Activated naive CD4-positive, alpha-beta T cell treated with anti-CD3 and anti-CD28 coated beads, Interleukin-2, amount 50 U/mL, for 16 hours (primary cell): ENCODE measurements at places on chromosomes 7 and 10.

- no peak for DNase-seq
Observed at GRCh38 chr10:124158592-124158991, 65.2 kb upstream of the CHST15 start.

- DNase-seq: no peak
Observed at GRCh38 chr7:132783824-132784223, 207.6 kb upstream of the PLXNA4 start.

DNA sequence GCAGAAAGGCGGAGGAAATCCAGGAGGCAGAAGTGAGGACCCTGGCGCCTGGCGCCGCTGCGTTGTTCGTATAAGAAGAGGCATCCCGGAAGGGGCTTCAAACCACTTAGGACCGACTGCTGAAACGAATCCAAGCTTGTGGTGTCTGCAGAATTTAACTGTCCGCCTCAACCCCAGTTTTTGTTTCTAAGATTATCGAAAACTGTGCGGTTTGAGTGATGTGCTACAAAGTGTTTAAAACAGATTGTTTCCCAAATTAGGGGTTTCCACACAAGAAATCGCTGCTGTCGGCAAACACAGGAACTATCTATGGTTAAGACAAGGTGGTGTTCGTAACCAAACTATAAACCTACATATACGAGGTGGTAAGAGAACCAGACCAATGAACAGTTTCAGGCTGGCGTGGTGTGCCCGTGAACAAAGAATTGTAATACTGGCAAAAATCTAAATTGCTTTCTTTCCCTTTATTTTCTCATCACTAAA lies 835 bp upstream of the DGKI start:
- no peak for DNase-seq

- no peak for DNase-seq
Observed at GRCh38 chr10:90138844-90139243, 437.5 kb downstream of the KIF20B start.

DNA sequence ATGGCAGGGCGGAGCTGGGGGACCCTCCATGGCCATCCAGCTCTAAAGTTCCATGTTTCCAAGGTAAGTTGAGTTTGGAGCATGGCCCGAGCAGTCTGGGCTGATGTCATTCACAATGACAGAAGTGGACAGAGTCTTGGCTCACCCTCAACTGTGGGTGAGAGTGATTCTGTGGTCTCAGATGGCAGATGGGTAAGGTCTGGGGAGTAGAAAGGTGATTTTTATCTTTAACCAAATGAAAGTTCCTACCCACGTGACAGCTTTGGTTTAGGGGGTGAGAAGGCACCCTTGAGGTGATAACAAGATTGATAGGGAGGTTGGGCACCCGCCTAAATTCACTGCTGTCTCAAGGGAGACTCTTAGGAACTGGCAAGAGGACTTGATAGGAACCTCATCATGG lies 57.6 kb upstream of the PDZD8 start:
- no peak for DNase-seq

- DNase-seq: no peak
Observed at GRCh38 chr7:69898189-69898588, 299.9 kb downstream of the AUTS2 start.

GRCh38 chr10:69817078-69817581 lies 15.4 kb downstream of the COL13A1 start:
- DNase-seq: no peak

GRCh38 chr10:95909561-95909960 lies 1.8 kb downstream of the CC2D2B start:
- no peak for DNase-seq

- DNase-seq: no peak
Observed at GRCh38 chr10:103713676-103714075, 141.7 kb downstream of the SH3PXD2A start.

DNA sequence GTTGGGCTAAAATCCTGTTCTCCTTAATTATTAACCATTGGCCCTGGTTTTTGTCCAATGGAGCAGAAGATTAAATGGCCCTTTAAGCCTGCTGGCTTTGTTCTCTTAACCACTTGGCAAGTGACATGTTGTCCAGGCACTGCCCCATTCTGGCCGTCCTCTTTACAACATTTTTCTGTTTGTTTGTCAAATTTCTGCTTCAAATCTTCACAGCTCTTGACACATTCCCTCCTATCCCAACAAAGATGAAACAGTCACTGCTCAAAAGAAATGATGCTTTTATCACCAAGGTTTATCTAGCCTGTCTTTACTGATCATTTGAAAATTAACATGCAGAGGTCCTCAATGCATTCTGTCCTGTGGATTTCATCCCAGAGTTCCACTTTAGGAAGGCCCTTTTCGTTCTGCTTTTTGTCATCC lies 700.4 kb downstream of the KCNMA1 start:
- DNase-seq: no peak

GRCh38 chr7:133253519-133253875 lies 619 bp downstream of the EXOC4 start:
- no peak for DNase-seq

- DNase-seq: no peak
Observed at GRCh38 chr7:139509535-139509934, 13.9 kb upstream of the CLEC2L start.

GRCh38 chr7:7882888-7883287 lies 85.7 kb upstream of the GLCCI1 start:
- DNase-seq: no peak

- DNase-seq: no peak
Observed at GRCh38 chr10:78757344-78757925, 311.3 kb upstream of the ZMIZ1 start.

DNA sequence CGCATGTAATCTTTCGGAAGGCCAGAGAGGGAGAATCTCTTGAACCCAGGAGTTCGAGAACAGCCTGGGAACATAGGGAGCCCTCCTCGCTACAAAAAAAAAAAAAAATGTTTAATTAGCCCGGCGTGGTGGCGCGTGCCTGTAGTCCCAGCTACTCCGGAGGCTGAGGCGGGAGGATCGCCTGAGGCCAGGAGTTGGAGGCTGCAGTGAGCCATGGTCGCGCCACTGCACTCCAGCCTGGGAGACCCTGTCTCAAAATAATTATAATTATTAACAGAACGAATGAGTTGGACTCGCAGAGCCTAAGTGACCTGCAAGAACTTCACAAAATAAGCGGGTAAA lies 794 bp downstream of the PCGF6 start:
- DNase-seq: no peak

GRCh38 chr10:69088801-69089501 lies 1.0 kb downstream of the SRGN start:
- no peak for DNase-seq

DNA sequence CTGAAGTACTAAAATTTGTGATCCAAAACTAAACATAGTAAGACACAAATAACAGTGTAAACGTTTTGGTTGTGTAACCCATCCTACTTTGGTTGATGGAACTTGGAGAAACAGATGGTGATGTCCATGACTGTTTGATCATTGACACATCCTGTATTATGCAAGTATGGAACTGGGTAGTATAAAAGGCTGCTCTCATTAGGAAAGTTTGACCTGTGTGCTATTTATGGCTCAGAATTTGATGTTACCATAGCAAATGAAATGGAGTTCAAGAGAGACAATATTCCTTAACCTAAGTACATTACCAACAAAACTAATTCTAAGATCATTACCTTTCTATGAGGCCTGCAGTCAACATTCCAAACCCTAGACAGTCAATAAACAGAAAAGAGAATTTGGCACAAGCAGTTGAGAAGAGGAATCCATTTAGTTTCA lies 39.9 kb downstream of the DKK1 start:
- DNase-seq: no peak
